ENCODE measurements at places on chromosomes 3 and 15. TPM values are rescaled to one million over a fixed set of nuclear protein-coding genes. Genes with fewer than 3 reads are reported as not detected.

Gene CYP1A2
- total RNA-seq, result not detected

Gene ISG20
- 215 TPM for total RNA-seq

Gene FHIT
- total RNA-seq, result 5.8 TPM

Gene ANKUB1
- total RNA-seq, result not detected

Gene EFCC1
- total RNA-seq, result 0.23 TPM

Gene PARP15
- 49.1 TPM for total RNA-seq

Gene TMEM212
- not detected for total RNA-seq

Gene THSD4
- total RNA-seq, result not detected

Gene TMOD2
- 14.7 TPM for total RNA-seq

Gene PROS1
- total RNA-seq, result not detected

Gene TUSC7
- not detected for total RNA-seq

Gene FBXW12
- not detected for total RNA-seq

Gene NDUFB4
- total RNA-seq, result 121 TPM

Gene TAGLN3
- not detected for total RNA-seq

Gene SMARCC1
- 82.8 TPM for total RNA-seq

Gene SKOR1
- total RNA-seq, result 0.89 TPM

Gene TNIK
- 47.6 TPM for total RNA-seq

Gene CDCP1
- total RNA-seq, result 7.1 TPM

Gene LRRC15
- total RNA-seq, result not detected

Gene SLITRK3
- total RNA-seq, result not detected

Gene ZNF502
- 2.9 TPM for total RNA-seq

Gene RABL3
- 21.1 TPM for total RNA-seq

Gene GOLGA8T
- 2.6 TPM for total RNA-seq

Gene KCNMB3
- 1.9 TPM for total RNA-seq

Gene SLC28A2
- not detected for total RNA-seq

Gene GOLGA8J
- total RNA-seq, result 0.80 TPM

Gene CACNA2D2
- total RNA-seq, result 2.5 TPM
